ENCODE measurements at places on chromosomes 1 and 21.

- no peak for DNase-seq
These were observed 36.6 kb downstream of the DOP1B start for GRCh38 chr21:36193200-36193599.

DNA sequence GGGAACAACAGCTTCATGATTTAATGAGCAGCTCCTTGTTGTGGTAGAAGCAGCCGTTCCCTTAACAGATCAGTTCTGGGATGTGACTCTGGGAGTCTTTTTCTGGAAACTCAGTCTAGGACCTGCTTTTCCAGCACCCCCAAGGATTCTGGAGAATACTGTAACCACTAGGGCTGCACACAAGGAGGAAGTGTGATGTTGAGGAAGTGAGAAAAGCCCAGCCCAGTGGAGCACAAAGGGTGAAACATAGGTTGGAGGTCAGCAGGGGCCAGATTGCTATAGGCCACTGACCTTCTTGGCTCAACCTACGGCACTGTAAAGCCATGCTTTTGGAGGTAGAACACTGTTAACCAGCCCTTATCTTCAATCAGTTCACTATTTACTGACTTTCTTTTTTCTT is 10.1 kb upstream of the PLA2G5 start:
- no peak for DNase-seq

DNA sequence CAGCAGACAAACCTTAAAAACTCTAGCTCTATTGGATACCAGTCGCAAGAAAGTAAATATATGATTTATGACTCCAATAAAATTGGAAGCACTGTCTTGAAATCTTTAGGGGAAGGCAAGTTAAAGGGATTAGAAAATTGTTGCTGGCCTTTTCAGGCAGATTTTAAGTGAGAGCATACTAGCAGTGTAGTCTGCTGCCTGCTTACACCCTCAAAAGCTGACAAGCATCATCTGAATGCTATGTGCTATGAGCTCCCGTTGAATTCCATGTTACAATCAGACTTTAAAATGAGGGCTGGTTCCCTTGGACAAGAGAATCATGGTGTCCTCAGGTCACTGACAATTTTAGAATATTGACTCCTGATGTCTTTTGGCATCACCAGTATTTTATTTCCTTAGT is 271.1 kb upstream of the C1orf105 start:
- no peak for DNase-seq

DNA sequence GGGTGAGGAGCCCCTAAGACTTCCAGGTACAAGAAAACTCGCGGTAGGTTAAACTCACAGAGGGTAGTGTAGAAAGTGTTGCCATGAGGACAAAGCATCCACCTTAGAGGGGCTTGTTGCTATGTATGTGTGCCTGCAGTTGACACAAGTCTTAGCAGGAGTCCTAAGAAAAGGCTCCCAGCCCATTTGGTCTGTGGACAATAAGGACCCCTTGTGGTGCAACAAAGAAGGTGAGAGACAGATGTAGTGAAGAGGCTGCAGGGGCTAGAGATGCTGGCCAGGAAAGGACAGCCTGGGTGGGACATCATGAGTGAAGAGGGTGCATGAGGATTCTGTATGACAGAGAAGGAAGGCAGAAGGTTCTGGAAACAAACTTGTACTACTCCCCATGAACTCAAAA is 36.3 kb upstream of the IL10 start:
- no peak for DNase-seq

DNA sequence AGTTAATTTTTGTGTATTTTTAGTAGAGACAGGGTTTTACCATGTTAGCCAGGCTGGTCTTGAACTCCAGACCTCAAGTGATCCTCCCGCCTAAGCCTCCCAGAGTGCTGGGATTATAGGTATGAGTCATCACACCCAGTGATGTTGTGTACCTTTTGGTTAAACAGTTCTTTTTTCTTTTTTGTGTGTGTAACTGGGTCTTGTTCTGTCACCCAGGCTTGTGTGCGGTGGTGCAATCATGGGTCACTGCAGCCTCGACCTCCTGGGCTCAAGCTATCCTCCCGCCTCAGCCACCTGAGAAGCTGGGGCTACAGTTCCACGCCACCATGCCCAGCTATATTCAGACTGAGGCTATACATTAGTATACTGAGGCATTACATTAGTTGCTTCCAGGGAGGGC is 37.8 kb downstream of the GABPB2 start:
- DNase-seq, result no peak

DNA sequence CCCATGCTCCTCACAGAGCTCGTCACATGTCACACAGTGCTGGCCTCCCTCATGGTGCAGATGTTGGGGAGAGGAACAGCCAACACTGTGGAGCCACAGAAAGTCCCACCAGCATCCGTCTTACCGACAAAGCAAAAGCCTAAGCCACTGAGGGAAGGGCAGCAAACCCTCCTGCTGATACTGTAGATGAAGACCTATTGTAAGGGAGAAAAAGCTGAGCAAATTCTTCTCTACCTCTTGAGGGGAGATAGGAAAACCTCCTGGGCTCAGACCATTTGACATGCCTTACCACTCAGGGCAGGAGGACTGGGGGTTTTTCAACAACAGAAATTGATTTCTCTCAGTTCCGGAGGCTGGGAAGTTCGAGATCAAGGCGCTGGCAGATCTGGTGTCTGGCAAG is 95.9 kb downstream of the WDR64 start:
- no peak for DNase-seq

GRCh38 chr1:218711884-218712674 is 366.9 kb downstream of the TGFB2 start:
- DNase-seq, result no peak

DNA sequence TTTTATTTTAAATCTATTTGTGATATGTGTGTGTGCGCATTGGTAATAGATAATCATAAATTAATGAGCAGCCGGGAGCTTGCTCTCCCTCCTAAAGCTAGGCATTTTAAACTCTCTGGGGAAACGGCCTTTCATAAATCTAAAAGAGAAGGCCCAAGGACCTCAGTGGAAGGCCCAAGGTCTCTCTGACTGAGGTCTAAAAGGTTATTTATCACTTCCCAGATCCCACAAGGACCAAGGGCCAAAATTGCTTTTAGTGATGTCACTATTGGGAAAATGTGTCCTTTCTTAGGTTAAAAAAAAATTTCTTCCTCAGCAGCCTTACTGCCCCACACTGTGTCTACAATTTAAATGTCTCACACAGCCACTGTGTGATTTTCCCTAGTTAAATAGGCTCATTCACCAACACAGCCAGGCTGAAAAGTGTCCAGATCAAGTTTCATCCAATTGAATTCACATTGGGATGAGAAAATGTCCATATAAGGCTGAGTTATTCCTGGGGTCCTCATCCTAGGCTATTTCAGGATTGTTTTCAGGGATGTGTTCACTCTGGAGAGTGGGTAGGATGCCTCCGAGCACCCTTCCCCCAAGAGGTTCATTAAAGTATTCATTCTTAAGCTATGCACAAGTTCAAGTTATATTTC is 46.1 kb downstream of the SLC44A3 start:
- peak; percentile 64 for DNase-seq

GRCh38 chr1:8303141-8303540 is 14.8 kb upstream of the SLC45A1 start:
- no peak for DNase-seq

- no peak for DNase-seq
These were observed 688 bp downstream of the SCAMP3 start for GRCh38 chr1:155261493-155261851.

DNA sequence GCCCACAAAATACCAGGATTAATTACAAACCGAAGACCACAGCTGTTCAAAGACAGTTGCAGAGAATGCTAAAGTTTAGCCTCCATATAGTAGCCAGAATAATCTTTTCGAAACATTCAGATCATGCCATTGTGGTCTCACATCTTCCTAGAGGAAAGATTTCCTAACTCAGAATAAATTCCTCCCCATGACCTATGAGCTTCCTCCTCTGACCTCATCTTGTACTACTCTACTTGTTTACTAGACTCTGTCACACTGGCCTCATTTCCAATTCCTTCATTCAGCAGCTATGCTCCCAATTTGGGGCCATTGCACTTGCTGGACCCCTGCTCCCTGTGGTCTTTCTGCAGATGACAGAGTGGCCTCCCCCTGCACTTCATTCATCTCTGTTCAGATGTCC is 71.8 kb upstream of the LRRC53 start:
- no peak for DNase-seq

DNA sequence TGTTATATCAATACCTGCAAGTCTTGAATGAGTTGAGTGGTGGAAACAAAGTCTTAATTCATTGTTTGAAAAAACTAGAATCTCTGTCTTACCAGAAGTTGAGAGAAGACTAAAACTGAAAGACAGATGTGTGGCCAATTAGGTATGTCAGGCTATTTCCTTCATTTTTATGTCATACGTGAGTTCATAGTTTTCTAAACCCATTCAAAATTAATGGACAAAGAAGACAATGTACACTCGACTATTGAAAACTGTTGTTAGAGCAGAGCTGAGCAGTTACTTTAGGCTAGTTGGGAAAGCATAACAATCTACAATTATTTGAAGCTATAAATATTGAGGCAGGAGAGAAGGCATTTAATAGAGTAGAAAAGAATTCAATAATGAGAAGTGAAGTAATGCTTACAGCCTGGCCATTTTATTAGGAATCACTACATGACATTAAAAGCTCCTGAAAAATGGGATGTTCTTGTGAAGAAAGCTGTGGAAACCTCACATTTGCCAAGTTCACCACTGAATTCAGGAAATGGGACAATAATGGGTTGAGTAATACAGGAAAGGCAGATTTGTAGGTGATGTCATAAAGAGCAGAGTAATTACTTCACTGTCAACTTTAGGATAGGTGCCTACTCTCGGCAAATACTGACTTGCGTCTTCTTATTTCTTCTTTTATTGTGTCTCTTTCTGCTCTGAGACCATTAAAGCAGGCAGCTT is 204.4 kb downstream of the PLA2G4A start:
- DNase-seq, result no peak

GRCh38 chr21:38467374-38467773 is 30.9 kb downstream of the ERG start:
- no peak for DNase-seq

- DNase-seq, result no peak
These were observed 137.1 kb downstream of the PBX1 start for GRCh38 chr1:164695956-164696665.

DNA sequence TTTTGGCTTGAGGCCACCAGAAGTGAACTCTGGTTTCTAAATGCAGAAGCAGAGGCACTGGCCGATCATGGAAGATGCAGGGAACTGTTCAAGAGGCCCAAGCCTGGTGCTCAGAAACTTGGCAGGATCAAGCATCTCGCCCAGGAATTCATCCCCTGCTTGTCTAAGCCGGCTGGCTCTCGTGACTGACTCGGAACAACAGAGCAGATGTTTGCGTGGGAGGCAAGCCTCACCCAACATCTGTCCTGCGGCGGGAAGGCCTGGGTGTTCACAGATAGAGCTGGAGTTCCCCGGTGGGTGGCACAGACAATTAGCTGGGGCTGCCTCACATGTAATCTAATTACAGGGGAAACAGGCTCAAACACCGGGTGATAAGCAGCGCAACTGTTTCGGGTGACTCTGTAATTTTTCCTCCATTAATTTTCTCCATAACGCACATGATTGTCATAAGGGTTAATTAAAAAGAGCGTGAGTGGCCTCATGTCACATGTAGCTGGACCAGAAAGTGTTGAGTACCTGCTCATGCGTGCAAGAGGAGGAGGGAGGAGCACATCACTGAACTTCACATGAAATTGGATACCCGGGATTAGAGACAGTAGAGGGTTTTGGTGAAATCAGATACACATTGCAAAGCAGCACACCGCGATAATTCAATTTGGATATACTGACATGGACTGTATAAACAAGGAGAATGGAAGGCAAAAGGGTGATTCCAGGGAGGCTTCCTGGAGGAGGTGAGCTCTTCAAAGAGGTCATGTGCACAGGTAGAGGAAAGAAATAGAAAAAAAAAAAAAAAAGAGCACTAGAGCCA is 180.0 kb downstream of the ETS2 start:
- DNase-seq, result no peak

- no peak for DNase-seq
These were observed 29.6 kb upstream of the COG2 start for GRCh38 chr1:230612651-230613050.

GRCh38 chr1:7703321-7704213 is 67.5 kb upstream of the VAMP3 start:
- DNase-seq, result peak; percentile 24

GRCh38 chr1:181794332-181794731 is 267.2 kb downstream of the ZNF648 start:
- DNase-seq, result no peak

- peak; percentile 84 for DNase-seq
These were observed at the start of gene KLHDC8A for GRCh38 chr1:205356440-205357139. Gene KLHDC8A, minus strand, starts transcription at chr1:205356922. Its CDS starts 13,318 bp downstream, at chr1:205343604.

- no peak for DNase-seq
These were observed 202.7 kb downstream of the BACH1 start for GRCh38 chr21:29501451-29501850.

DNA sequence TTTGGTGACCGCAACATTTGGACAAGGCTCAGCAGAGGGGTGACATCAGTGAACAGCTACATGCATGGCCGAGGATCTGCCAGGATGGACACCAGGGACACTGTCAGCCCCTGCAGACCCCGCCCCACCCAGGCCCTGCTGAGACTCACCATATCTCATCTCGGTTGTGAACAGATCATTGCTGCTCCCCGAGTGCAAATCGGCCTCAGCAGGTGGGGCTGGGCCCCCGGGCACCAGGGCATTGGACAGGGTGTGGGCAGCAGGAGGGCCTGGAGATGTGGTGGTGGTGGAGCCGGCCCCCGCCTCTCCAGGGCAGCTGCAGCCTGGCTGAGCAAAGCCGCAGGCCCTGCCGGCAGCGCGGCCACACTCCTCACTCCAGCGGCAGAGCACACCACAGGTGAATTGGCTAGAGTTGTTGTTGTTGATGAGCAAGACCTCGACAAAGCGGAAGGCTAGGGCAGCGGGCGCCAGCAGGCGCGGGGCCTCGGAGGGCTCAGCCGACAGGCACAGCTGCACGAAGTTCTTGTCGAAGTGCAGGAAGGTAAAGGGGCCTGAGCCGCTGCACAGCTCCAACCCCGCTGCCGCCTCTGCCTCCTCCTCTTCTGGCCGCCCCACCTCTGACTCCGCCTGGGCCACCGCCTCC is 8.2 kb downstream of the ADGRB2 start:
- no peak for DNase-seq

GRCh38 chr1:47182676-47183235 is 7.1 kb downstream of the PDZK1IP1 start:
- DNase-seq, result no peak

DNA sequence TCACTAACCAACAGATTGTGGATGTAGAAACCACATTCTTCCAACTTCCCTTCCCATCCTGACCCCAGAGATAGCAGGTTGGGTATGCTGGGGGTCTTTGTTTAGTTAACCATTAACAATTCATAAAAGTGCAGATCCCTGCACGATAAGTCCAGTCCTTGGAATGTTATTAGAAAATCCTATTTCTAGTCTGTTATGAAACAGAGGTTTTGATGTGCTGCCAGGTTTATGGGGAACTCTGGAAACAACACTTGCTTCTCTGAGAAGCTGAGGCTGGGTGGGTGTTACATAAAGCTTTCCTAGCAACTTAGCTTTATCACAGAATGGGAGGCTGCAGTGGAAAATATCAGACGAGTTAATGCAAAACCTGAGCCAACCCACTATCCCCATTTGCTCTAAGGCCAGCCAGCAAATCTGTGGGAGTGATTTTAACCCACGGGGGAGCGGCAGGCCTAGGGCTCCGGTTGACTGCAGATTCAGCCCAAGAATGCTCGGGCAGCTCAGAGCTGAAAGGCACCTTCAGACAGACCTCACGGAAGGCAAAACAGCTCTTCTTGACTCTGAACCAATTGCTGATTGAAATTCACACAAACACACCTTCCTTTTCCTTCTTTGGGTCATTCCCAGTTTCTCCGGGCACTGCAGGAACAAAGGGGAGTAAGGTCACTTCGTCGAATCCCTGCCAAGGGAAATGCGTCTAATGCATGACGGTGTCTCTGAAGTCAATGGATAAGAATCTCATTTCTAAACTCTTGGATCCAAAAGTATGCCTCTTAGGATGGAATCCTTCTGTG is 111.7 kb upstream of the IRF2BP2 start:
- DNase-seq, result peak; percentile 87

- no peak for DNase-seq
These were observed 77.7 kb downstream of the DSCAM start for GRCh38 chr21:40769231-40769630.

Measured in renal pelvis (tissue), 12 donors.